T-cell (primary cell): ENCODE measurements at places on chromosomes 5 and 9.

DNA sequence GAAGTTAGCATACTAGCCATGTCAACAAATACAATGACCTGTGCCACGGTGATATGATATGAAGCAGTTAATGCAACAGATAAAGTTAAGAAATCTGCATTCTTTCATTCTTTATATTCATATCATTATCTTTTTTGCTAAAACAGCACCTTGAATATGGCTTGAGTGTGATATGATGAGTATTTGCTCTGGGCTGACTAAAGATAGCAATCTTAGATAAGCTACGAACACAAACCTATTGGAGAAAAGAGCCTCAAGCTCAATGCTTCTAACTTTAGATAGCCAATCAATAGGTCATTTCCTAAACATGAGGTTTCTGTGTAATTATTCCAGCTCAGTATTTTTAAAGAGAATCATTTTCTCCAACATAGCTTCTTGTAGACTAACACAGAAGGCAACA lies 61.7 kb downstream of the NR2F1 start:
- no peak for DNase-seq

- DNase-seq: no peak
Observed at GRCh38 chr9:107710953-107711352, 221.4 kb upstream of the KLF4 start.

- DNase-seq: no peak
Observed at GRCh38 chr5:171493646-171494393, 74.4 kb downstream of the FGF18 start.

- DNase-seq: no peak
Observed at GRCh38 chr9:116153765-116154333, at the start of gene PAPPA. Gene PAPPA, plus strand, starts transcription at chr9:116153791. Its CDS starts 382 bp downstream, at chr9:116154173.
